Fibroblast of gingiva (primary cell): ENCODE measurements at places on chromosomes 4 and X.
A peak's percentile ranks its signal among the peaks of the same experiment; 100 is the strongest.

- DNase-seq: peak; percentile 59
These were observed 557 bp upstream of the ARHGEF6 start for GRCh38 chrX:136781180-136781797.

DNA sequence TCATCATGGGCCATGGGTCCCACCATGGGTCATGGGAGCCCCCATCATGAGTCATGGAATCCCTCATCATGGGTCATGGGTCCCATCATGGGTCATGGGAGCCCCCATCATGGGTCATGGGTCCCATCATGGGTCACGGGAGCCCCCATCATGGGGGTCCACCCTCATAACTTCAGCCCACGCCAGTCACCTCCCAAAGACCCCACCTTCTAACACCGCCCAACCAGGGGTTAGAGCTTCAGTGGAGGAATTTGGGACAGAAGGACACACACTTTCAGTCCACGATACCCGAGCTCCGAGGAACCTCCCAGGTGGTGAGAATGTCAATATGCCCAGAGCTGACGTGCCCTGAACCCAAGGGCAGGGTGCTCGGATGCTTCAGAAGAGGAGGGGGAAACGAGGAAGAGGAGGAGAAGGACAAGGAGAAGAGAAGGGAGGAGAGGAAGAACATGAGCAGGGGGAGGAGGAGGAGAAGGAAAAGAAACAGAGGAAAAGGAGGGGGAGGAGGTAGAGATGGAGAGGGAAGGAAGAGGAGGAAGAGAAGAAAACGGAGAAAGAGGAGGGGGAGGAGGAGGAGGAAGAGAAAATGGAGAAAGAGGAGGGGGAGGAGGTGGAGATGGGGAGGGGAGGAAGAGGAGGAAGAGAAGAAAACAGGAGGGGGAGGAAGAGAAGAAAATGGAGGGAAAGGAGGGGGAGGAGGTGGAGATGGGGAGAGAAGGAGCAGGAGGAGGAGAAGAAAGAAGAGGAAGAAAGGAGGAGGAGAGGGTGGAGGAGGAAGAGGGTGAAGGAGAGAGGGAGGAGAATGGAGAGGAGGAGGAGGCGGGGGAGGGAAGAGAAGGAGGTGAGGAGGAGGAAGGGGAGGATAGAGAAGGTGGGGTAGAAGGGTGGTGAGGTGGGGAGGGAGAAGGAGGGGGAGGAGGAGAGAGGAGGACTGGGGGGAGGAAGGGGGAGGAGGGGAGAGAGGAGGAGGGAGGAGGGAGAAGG, 17.7 kb downstream of the IL3RA start:
- DNase-seq: no peak

DNA sequence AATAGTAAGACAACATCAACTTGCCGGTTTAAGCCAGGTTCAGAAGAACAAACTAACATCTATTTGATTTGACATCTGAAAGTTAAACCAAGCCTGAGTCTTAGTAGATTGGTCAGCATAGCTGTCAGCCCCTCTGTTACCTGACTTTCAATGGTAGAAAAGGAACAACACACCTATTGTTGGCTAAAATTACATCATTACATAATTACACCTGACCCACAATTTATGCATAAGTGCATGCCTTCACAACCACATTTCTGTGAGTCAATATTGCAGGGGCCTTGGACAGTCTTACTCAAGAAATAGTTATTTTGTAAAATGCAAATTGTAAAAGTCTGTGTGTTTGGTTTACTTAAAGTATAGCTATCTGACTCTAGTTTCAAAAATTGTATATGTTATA, 36.2 kb downstream of the EGFL6 start:
- no peak for DNase-seq

- no peak for DNase-seq
These were observed 198.8 kb downstream of the RAB28 start for GRCh38 chr4:13285336-13285735.

- no peak for DNase-seq
These were observed 116.9 kb downstream of the RASL11B start for GRCh38 chr4:52979020-52979419.
